Activated CD8-positive, alpha-beta T cell treated with anti-CD3 and anti-CD28 coated beads for 36 hours (primary cell): ENCODE measurements at places on chromosomes 3 and 15. TPM values are rescaled to one million over a fixed set of nuclear protein-coding genes. Genes with fewer than 3 reads are reported as not detected.

- DNase-seq = peak; percentile 22
Observed at GRCh38 chr3:142586803-142587406, 8.4 kb upstream of the ATR start.

CMTM8 gene
- total RNA-seq = 6.4 TPM

DNA sequence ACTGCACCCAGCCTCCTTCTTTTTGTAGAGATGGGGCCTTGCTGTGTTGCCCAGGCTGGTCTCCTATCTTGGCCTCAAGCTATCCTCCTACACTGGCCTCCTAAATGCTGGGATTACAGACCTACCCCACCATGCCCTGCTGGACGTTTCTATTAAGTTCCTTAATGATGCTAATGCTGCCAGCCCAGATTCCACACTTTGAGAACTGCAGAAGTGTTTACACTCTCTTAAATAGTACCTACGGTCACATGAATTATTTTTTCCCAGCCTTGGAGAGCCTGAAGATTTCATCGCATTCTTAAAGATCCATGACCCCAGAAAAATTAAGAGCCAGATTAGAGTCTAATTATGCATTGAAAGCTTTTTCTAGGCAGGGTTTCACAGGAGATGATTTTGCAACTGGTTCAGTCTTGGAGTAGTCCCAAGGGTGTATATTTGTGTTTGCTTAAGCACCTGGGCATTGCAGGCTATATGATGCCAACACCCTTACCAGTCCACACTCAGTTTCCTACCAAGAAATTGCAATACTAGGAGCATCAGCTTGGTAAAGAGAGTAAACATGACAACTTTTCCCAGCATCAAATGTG, 36.6 kb downstream of the TM4SF4 start:
- DNase-seq = no peak

WDR93 gene
- not detected for total RNA-seq

DNA sequence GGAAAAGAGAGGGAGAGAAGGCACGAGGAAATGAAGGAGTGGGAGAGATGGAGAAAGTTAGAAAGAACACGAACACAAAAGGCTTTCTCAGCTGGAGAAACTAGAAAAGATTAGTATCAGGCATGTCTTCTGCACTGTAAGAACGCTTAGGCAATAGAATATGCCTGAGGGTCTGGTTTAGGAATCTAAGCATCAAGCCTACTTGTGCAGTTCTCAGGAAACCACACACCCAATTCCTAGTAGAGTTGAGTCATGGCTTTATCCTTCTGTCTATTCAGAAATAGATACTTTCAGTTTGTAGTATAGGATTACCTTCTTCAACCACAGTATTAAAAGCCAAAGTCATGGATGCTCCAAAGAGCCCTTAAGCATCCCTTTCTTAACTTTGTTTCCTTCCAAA, 969.4 kb downstream of the NTRK3 start:
- no peak for DNase-seq

GRCh38 chr3:37190667-37191066, 16.3 kb upstream of the LRRFIP2 start:
- DNase-seq = no peak

DNA sequence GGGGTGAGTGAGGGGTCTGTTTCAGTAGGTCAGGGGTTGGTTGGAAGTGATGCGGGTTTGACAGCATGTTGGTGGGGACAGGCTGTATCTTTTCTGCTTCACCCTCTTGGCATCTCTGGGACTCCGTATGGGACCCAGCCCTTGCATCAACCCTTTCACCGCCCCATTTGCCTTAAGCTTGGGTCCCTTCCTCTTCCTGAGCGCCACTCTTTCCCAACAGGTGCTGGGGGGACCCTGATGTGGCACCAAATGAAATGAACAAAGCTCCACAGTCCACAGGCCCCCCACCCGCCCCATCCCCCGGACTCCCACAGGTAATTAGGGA, 1.1 kb downstream of the EIF4G1 start:
- no peak for DNase-seq

DNA sequence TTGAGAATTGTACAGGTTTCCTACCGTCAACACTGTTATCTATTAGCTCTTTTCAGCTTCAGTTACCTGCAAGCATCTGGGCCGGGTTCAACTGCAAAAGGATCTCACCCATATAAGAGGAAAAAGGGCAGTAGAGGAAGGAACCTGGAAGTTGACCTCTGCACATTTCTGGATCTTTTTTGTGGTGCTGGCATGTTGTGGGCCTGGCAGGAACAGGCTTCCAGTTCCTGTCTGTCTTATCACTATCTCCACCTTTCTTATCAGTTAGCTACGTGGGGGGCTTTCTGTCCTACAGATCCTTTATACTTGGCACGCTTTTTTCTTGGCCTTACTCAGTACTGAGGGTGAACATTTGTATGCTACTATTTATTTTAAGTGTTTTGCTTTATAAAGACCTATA, 42.2 kb upstream of the TJP1 start:
- no peak for DNase-seq

- no peak for DNase-seq
Observed at GRCh38 chr15:70046679-70047369, 50.9 kb downstream of the TLE3 start.

GOLGA8M gene
- total RNA-seq = 0.99 TPM

DNA sequence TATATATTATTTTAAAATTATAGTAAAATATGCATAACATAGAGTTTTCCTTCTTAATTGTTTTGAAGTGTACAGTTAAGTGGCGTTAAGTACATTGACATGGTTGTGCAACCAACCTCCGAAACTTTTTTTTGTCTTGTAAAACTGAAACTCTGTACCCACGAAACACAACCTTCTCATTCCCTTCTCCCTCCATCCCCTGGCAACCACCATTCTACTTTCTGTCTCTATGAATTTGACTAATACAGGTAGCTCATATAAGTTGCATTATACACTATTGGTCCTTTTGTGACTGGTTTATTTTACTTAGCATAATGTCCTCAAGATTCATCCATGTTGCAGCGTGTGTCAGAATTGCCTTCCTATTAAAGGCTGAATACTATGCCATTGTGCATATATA, 179.4 kb downstream of the SATB1 start:
- no peak for DNase-seq

CRTC3 gene
- total RNA-seq = 28.7 TPM

DNA sequence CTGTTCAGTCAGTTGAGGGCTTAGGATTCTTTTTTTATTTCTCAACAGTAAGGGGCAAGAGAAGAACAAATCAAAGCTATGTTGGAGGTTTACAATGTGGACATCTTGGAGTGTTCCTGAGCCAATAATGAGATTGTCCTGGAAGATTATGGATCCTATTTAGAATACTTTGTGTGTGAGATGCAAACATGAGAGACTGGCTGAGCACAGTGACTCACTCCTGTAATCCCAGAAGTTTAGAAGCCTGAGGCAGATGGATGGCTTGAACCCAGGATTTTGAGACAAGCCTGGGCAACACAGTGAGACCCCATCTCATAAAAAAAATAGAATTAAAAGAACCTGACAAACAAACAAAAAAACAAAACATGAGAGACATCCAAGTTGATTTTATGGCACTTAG, 351.6 kb downstream of the GAP43 start:
- no peak for DNase-seq

- DNase-seq = no peak
Observed at GRCh38 chr3:188108703-188109412, 45.1 kb upstream of the LPP start.

REC114 gene
- not detected for total RNA-seq
